Left cardiac atrium (tissue), 4 donors: ENCODE measurements at places on chromosomes 13 and 19. TPM values are rescaled to one million over a fixed set of nuclear protein-coding genes. Genes with fewer than 3 reads are reported as not detected.
A peak's percentile ranks its signal among the peaks of the same experiment; 100 is the strongest.

DNA sequence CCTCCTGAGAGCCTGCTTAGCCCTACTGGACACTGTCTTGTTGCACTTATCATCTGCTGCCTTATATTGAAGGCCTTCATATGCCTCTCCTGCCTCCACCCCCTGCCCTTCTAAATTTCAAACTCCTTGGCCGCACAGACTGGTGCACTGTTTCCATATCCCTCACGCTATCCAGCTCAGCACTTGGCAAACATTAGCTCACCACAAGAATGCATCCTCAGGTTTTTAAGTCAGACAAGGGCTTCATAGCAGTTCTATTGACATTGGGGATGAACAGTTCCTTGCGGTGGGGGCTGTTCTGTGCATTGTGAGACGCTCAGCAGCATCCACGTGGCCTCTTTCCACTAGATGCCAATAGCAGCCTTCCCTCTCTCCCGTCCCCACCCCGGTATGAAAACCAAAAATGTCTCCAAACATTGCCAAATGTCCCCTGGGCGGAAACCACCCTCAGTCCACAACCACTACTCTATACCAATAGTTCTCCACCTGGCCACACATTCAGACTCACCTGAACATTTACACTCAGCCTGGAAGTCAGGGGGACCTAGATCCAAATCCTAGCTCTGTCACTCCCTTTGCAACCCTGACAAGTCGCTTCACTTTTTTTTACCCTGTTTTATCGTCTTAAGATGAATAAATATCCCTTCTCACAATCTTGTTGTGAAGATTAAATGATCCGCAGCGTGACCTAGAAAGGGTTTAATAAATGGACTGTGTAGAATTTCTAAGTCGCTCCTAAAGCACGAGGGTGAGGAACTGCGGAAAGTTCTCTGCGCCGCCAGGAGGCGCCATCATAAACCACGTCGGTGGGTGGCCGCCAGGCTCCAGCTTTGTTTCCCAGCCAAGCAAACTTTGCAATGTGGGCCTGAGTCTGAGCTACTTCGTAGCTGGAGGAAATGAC lies 3.6 kb upstream of the CEACAM3 start:
- peak; percentile 48 for DNase-seq

DNA sequence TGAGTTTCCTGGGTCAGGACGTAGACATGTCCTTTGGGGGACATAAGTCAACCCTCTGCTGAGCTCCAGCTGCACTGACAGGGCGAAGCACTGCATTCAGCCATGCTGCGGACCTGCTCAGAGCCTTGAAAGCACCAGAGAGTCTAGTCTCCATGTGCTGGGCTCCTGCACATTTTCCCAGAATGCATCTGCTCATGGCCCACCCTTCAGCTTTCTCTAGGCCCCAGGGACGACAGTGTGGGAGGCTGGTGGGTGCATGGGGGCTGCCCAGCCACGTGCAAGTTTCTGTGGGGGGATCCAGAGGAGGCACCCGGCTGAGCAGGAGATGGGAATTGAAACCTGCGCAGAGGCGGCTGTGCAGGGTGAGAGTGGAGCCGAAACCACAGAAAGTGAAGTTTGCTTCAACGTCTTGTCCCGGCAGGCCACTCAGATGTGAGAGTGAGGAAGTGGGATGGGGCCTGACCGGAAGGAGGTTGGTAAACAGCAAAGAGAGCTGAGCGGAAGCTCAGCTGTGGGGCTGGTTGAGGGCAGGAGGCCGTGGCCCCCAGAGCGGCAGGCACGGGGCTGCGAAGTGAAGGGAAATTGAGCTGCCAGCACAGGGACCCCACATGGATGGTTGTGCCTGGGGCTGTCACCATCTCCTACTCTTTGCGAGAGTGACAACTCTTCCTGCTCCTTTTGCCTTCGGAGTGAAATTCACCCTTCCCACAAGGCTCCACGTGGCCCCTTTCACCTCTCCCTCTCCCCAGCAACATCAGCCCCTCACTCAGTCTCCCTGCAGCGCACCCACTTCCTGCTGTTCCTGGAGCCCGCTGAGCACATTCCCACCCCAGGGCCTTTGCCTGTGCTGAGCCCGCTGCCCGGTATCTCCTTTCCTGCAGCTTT lies 11.8 kb downstream of the PGLS start:
- DNase-seq: peak; percentile 65

DNA sequence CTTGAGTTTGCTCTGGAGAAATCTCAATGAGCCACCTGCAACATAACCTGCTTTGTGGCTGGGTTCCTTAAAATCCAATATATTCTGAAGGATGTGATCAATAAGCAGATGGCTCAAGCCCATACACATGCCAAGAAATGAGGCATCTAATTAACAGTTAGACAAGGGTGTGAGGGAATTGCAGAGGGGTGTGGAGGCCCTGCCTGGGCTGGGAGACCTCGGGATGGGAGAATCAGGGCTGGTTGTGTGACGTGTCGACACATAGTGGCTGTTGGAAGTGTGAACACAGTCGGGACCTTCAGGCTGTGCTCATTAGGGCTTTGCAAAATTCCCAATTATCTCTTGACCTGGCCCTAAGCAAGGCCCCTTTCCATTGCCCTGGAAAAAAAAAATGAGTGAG lies 362.0 kb upstream of the TMTC4 start:
- no peak for DNase-seq

DNA sequence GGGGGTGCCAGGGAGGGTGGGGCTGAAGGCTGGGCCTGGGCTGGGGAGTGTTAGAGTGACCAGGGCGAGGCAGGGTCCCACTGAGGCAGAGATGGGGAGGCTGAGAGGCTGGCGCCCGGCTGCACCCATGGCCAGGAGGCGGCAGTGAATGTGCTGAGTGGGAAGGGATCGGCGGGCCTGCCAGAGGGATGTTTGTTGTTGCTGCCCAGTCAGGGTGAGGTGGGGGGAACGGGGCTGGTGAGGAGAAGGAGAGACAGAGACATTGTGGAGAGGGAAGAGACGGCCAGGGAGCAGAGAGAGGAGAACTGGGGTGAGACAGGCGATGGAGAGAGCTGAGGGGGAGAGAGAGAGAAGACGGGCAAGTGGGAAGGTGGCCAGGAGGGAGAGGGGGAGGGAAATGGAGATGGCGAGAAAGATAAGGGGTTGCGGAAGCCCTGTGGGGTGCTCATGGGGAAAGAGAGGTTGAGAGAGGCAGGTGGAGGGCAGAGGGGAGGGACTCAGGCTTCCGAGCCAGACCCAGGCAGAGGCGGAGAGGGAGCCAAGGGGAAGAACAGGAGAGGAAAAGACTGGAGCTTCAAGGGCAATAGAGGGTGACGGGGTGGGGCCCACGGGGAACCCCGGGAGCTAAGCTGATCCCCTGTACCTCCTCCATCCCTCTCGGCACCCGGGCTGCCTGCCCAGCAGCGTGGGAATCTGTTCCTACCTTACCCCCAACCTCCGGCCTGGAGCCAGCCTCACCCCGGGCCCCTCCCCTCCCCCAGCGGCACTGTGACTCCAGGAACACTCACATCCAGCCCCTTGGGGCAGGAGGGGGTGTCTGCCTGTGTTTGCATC lies 690 bp upstream of the B3GNT8 start:
- DNase-seq: no peak

GRCh38 chr19:6372594-6373095 lies at the start of gene ALKBH7:
ALKBH7 (plus strand) TSS chr19:6372794; CDS start chr19:6372821, 27 bp downstream.
- peak; percentile 99 for DNase-seq

The ZNF772 gene
- 19.7 TPM for total RNA-seq

DNA sequence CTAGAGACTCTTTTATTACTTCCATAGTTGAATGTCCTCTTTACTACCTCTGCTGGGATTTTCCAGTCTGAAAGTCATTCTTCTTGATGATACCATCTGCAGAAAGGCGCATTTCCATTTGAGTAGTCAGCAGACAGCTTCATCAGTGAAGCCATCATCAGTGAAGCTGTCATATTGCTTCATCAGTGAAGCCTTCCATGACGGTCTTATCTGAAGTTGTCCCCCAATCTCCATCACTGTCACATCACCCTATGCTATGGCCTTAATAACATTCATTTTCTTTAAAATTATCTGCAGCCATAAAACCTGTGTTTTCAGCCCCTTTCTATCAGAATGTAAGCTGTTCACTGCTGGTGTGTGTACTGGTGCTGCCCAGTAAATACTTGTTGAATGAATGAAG lies 151.6 kb downstream of the B3GLCT start:
- no peak for DNase-seq

The KLC3 gene
- 0.21 TPM for total RNA-seq

The RPL18 gene
- 678 TPM for total RNA-seq

DNA sequence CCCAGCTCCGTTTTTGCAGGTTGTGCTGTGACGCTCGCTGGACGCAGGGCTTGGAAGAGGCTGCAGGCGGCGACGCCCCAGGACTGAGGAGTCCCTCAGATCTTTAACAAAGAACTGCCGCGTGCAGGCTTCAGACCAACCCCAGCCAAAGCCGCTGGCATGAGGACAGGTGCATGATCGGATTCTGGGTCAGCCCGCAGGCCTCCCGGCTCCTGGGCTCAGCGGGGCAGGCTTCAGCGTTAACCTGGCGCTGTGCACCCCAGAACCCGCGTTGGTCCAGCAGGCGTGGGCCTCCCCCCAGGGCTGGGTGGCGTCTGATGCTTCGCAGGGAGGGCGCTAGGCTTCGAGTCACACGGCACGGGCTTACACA lies 920 bp upstream of the TIMM13 start:
- no peak for DNase-seq

The KLK7 gene
- not detected for total RNA-seq
